Ammon's horn (tissue), 1 donor: ENCODE measurements at places on chromosomes 2 and 18.

GRCh38 chr18:28075501-28075900 lies 101.4 kb downstream of the CDH2 start:
- DNase-seq: peak; percentile 36

DNA sequence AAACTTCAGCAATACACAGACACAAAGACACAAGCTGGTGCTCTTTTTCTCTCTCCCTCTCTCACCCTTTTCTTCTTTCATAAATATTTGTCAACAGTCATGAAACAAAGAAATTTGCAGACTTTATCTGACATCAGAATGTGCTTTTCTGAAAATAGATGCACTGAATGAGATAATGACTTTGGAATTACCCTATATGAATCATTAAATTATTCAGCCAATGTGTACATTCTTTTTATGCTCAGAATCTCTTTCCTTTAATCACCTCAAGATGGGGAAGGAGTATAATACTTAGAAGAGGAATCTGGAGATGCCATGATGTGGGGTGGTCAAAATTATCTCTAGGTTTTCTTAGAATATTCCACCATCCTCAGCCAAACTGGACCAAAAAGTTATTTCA lies 289.9 kb downstream of the LRRTM1 start:
- no peak for DNase-seq

DNA sequence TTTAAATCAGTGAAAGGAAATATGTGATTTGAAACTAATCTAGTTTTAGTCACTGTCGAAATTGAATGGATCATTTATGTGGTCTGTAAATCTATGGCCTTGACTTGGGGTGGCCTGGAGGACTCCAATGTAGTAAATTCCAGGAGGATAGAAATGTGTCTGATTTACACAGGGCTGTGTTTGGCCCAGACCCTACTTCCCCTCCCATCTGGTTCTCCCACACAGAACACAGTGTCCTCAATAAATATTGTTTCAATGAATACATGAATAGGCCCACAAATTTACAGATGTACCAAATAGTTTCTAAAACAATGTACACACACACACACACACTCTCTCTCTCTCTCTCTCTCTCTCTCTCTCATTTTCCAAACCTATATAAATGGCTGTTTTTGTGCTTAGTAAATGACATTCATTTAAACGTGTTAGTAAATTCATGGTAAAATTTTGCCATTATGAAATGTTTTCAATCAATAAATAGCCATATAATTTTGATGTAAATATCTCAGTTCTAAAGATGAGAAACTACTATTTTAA lies 1.9 kb downstream of the CCDC68 start:
- DNase-seq: peak; percentile 10

GRCh38 chr2:216857131-216857550 lies 2.7 kb downstream of the TNP1 start:
- DNase-seq: no peak

DNA sequence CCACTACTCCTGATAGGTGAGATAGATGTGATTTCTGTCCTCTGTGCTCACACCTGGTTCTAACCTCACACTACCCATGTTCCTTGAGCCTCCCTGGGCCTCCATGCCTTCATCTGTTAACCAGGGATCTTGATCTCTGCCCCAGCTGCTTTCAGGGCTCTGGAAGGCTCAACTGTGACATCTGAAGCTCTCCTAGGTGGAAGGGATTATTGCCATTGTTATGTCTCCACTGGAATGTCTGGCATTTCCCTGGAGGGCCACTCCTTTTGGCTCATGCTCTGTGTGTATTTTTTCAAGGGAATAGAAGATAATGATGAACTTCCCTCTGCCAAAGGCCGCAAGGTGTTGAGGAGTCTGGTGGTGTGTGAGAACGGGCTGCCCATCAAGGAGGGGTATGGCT lies 41.2 kb downstream of the PCARE start:
- DNase-seq: no peak

DNA sequence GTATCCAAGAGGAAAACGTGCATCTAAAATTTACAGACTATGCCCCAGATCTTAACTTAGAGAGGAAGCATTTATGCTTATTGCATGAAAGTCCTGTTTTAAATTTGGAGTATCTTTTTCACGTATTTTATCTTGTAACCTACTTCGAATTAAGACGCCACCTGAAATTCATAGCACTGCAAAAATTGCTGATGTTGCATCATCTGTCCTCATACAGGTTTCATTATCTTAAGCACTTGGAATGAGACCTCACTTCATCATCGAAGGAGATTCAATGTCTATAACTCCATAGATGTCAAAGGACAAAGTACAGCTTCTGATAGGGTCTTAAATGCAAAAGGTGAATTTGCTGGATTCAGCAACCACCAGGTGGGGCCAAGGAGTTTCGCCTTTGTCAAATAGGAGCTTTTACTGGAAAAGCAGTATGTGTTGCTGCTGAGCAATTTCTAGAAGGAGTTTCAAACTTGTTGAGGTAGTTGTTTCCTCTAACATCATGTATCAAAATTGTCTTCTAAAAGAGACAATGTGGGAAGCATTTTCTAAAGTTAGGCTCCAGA lies 106.4 kb upstream of the CCDC85A start:
- no peak for DNase-seq

DNA sequence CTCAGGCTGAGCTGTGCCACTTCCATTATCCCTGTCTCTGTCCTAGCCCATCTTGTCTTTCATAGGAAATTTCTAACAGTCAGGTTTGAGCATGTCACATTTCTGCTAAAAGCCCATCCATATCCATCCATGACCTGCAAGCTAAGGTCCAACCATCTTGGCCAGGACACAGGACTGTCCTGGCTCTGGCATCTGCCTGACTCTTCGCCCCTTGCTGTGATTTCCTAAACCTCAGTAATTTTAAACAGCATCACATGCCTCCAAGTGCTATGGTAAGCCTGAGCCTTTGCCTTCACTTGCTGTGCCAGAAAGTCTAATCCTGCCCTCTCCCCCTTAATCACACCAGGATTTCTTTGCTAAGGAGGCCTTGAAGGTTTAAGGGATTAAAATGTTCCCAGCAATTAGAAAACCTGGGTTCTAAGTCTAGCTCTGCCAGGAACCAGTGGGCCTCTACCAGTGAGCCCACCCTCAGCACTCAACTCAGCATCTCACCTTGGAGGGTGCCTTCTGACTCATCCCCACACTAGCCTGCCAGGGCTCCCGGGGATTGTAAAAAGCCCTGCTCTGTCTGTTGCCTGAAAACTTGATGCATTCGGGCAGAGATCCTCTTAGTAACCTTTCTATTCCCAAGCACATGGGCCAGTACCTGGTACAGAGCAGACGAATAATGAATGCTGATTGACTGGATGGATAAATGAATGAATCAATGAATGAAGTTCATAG lies 411.0 kb downstream of the LRATD1 start:
- no peak for DNase-seq

GRCh38 chr2:28358668-28359201 lies 33.9 kb upstream of the FOSL2 start:
- DNase-seq: no peak

- DNase-seq: no peak
Measured at GRCh38 chr2:102606353-102606752, 13.0 kb upstream of the SLC9A2 start.

DNA sequence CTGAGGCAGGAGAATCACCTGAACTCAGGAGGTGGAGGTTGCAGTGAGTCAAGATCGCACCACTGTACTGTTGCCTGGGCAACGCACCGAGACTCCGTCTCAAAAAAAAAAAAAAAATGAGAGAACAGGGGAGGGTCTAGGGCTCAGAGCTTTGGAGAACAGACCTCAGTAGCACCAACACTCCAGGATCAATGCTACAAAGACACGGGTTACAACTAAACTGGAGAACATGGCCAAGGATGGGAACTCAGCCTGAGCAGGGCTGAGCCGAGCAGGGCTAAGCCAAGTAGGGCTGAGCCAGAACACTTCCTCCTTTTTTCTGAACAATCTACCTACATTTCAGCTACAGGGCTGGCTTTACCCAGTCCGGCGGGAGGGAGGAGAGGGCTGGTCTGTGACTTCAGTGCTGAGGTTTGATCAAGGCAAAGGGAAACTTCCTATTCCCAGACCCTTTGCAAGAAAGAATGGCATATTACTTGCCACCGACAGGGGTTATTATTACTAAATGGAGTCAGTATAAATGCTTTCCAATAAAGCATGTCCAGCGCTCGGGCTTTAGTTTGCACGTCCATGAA lies 2.9 kb upstream of the CASP8 start:
- peak; percentile 53 for DNase-seq

DNA sequence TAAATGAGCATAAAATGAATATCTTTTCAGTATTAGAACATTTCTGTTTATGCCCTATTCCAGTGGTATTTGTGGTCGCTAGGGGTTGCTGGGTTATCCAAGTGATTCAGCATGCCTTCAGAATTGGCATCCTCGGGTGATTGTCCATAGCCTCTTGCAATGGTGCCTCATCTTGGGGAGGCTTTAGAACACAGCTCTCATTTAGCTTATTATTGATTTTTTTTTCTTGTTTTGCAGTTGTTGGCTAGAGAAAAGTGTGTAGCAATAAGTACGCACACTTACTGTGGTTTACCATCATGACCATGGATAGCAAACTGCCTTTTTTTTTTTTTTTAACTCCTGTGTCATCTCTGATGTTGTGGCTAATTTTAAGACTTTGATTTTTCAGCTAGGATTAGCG lies 33.6 kb downstream of the PLEKHA3 start:
- DNase-seq: no peak

DNA sequence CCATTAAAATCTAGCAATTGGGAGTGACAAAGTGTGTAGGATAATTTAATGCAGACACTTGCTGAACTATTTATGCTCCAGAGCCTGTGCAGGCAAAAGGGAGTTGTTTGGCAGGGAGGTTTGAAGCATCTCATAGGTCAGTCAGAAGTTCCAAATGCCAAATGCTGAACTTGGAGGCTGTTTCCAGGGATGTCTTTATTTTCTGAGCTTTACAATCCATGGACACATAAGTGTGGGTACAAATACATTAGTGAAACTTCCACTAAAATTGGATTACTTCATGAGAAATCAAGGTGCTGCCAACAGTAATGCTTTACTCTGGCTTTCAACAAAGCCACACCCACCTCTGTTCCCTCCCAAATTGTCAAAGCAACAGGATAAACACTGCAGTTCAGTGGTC lies 422.1 kb upstream of the SETBP1 start:
- DNase-seq: no peak

GRCh38 chr2:242040303-242040655 lies 170.8 kb downstream of the RTP5 start:
- DNase-seq: no peak

GRCh38 chr18:49819823-49820671 lies 6.7 kb upstream of the ACAA2 start:
- no peak for DNase-seq

DNA sequence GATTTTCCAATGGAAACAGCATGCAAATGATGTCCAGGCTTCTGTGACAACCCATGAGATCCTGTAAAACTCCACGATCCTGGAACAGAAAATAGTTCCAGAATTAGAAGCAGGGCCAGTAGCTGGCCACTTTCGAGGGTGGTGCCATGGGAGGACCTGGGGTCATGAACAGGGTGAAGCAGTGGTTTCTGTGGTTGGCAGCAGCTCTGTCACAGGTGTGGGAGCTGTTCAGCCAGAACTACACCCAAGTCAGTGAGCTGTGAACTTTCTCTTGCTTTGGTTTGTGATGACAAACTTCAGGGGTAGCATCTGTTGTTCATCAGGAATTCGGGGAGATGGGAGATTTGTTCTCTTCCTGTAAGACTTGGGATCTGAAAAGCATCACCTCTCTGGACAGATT lies 314.4 kb upstream of the NT5C1B start:
- no peak for DNase-seq

DNA sequence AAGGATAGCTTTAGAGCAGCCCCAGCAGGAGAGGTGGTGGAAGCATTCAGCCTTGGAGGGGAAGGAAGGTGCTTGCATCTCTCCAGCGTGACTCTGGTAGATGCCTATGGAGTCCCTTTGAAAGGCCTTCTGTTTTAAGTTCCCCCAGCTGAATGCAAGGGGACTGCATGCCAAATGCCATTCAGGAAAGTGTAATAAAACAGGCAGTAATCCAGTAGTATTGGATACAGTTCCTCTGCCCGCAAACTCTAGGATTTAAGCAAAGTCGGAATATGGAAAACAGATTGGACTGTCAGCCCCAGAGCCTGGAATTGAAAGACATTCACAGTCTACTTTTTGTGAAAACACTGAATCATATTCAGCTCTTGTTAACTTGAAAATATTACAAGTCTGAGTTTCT lies 125.2 kb upstream of the GAREM1 start:
- DNase-seq: no peak

DNA sequence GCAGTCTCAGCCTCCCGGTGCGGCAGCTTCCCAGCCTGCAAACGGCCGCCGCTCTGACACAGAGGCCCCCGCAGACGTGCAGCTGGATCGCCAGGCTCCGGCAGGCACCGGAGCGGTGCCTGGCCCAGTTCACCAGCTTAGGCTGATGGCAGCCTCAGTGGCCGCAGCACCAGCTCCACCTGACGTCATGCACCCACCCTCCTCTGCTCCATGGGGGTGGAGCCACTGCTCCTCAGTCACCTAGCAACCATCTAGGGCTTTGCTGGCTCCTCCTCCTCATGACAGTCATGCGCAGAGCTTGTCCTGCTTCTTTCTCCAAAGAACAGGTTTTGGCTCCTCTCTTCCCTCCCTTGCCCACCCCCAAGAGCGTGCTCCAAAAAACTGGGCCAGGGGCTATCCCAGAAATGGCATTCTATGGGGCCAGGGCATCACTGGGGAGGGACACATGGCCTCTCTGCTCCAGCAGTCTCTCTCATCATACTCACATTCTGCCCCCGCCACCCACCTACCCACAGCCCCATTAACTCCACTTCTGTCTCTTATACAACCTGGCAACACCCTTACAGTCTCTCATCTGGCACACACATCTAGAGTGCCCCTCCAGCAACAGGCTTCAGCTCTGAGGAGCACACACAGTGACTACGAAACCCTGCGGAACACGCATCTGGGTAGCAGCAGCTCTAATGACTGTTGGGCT lies 5.5 kb downstream of the DCTN1 start:
- peak; percentile 99 for DNase-seq

GRCh38 chr2:154097833-154098398 lies 226.2 kb downstream of the GALNT13 start:
- DNase-seq: no peak

- no peak for DNase-seq
Measured at GRCh38 chr18:65124633-65125032, 626.2 kb upstream of the CDH7 start.

DNA sequence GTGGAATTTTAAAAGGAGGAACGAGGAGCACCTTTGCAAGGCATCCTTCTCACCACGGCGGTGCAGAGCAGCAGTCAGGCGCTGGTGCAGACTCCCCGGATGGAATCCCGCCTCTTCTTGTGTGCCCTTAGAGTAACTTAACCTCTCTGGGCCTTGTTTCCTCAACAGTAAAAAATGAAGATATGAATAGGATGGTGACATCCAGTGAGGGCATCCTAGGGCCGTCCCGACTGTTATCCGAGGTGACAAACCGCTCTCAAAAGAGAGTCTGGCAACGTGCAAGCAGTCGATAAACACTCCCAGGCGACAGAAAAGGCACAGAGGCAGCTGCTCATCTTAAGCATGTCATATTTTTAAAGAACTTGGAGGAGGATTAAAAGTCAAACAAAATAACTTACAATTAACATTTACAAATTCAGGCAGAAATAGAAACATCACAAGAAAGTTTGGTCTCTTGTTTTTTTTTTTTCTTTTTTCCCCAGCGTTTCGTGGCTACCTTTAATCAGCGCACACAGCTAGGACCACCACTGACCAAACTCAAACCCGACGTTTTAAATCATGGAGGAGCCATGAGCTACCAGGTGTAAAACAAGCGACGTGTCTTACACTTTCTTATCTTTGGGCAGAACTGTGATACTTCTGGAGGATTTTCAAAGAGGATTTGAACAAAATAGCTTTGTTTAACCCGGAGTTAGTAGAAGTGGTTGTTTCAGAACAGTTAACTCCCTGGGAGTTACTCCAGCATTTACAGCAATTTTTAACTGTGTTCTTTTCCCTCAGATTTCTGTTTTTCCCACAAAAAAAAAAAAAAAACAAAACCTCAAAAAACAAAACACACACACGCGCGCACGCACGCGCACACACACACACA lies 2.1 kb downstream of the MBP start:
- DNase-seq: no peak
